ENCODE measurements at places on chromosomes 11 and 22. TPM values are rescaled to one million over a fixed set of nuclear protein-coding genes. Genes with fewer than 3 reads are reported as not detected.

RPS19BP1 gene
- 54.3 TPM for total RNA-seq

DNA sequence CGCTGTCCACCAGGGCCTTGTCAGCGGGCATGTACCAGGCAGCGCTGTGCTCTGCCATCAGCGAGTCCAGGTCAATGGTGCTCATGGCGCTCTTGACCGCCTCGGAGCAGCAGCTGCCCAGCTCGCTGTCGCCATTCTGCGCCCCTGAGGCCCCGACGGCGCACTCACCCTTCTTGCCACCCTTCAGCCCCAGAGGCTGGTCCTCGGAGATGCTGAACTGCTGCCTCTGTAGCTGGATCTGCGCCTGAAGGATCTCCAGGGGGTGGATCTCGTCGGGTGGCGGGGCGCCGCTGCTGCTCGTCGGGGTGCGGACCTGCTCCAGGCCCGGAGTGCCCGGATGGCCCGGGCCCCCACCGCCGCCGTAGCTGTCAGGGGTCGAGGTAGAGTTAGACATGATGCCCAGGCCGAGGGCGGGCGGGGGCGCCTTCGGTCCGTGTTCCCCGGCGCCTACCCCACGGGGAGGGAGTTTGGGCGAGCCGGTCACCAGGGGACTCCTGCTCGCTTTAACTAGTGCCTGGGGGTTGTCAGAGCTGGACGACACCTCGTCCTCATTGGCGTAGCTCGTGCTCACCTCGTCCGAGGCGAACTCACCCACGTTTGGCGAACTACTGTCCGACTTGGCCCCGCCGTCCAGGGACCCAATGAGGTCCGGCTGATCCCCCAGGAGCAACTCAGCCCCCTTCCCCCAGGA lies 4.6 kb downstream of the MN1 start:
- no peak for DNase-seq

SHANK3 gene
- total RNA-seq: 0.08 TPM

ZNF215 gene
- 0.53 TPM for total RNA-seq

- peak; percentile 97 for DNase-seq
Observed at GRCh38 chr11:65422633-65423515, at the start of gene NEAT1. NEAT1 (plus strand) TSS chr11:65422798.

GRCh38 chr11:63802637-63803414 lies 10.4 kb upstream of the SPINDOC start:
- DNase-seq: no peak

DNA sequence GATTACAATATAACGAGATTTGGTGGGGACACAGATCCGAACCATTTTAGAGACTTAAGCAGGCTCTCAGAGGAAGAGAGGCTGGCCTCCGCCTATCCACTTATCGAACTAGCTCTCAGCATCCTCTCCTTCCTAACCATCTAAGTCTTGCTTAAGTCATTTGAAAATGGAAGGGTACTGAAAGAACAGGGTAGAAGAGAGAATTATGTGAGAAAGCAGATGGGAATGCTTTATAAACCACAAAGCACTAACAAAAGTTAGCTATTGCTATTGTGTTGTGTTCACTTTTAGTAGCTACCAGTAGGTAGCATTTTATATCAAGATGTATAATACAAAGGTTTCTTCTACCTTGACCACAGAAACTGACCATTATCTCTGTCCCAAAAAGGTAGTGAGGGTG lies 153.4 kb upstream of the CADM1 start:
- DNase-seq: no peak

GRCh38 chr11:8794677-8795103 lies 112.1 kb downstream of the RPL27A start:
- no peak for DNase-seq

DNA sequence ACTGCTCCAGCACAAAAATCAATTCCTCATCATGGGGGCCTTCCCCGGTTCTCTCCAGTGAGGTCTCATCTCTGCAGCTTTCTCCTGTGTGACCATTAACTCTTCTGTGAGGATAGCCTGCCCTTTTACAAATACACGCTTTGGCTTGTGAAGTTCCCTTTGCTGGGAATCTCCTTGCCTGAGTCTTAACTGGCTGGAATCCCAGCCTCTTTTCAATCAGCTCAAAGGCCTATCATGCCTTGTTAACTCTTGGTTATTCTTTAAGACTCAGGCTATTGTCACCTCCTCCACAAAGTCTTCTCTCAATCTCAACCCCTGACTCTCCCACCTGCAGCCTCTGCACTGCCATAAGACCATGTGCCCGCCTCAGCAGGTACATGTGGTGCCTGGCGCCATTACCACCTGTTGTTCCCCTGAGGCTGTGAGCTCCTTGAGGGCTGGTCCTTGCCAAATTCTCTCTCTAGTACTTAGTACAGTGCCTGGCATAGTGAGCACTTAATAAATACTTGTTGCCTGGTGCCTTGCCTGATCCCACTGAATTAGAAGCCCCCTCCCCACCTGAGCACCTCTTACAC lies 128.2 kb downstream of the ST3GAL4 start:
- no peak for DNase-seq

IRAG1 gene
- total RNA-seq: 0.08 TPM

GRCh38 chr11:45250035-45250718 lies 36.0 kb downstream of the SYT13 start:
- no peak for DNase-seq

- DNase-seq: no peak
Observed at GRCh38 chr11:114040706-114041211, 18.8 kb upstream of the ZBTB16 start.

DNA sequence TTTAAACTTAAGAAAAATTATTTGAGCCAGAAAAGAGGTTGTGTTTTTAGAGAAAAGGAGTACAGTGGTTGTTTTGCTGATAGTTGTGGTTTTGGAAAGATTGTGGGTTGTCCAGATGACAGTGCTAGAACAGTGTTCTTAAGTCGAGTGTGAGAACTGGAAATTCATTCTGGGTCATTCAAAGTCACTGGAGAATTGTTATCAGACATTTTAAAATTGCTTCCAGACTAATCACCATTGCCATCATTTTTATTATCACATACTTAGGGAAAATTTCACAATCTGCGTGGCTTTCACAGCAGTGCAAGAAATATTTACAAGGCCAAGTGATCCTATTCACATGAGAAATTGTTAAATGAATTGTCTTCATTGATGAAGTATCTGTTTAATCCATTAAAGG lies 242.2 kb upstream of the DDI1 start:
- no peak for DNase-seq

TUB gene
- 0.05 TPM for total RNA-seq

CABP7 gene
- 0.08 TPM for total RNA-seq

GRCh38 chr11:101458161-101458560 lies 125.6 kb downstream of the TRPC6 start:
- no peak for DNase-seq

DNA sequence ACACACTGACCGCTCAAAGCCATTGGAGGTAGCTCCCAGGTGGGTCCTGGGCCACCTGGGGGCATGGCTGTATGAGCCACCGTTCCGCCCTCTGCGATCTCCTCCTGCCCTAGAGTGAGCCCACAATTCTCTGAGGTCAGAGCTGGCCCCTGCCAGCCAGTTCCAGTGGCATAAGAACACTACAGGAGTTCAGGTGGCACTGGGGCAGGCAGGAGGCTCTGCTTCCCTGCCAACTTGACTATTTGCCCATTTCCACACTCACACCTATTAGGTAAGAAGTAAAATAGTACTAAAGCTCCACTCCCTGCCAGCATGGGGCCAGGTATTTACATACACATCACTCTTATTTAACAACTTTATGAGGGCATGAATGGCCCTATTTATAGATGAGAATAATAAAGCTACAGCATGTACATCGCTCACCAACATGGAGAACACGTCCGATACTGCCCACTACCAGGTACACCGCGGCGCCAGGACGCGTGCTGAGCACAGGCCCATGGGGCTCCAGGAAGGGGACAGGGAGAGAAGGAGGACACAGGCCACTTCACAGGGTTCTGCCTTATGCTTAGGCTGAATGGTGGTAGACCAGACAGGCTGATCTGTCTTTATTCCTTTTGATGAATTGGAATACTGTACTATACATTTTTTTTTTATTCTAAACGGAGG lies 26.2 kb downstream of the PISD start:
- DNase-seq: no peak

- DNase-seq: no peak
Observed at GRCh38 chr22:35056486-35056885, 9.5 kb upstream of the ISX start.
